ENCODE measurements at places on chromosomes 12 and 14. TPM values are rescaled to one million over a fixed set of nuclear protein-coding genes. Genes with fewer than 3 reads are reported as not detected.

GRCh38 chr12:63846238-63846967, 1.9 kb downstream of the SRGAP1 start:
- peaks cover 43% of the 10 kb centered on the region for H3K27me3 ChIP-seq
- no peak overlapping the region for H3K27ac ChIP-seq
- H3K4me3 ChIP-seq, result no peak overlapping the region
- no peaks in the 10 kb centered on the region for H3K36me3 ChIP-seq

DNA sequence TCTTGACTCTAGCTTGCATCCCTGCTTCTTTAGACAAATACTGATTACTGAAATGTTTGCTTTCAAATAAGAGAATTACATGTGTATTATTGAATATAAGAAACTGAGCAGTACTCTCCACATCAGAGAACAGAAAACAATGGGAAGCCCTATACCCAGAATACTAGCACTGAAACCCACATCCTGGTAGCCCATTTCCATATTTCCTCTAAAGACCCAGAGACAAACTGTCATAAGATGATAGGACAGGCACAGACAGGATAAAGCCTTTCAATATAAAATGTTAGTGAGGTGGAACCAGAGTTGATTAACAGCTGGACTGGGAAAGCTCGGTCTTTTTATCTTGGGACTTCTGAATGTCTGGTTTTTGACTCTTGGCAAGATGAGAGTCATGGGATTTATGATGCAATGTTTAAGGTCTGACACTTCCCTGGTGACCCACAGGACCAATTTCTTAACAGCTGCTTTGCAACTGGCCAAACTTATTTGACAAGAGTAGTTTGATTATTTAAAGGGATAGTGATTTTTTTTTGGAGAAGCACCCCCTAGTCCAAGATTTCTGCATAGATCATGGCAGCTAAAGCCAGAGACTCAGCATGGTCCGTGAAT, 166.9 kb upstream of the ATXN7L3B start:
- H3K4me1 ChIP-seq, result no peaks in the 10 kb centered on the region
- no peak overlapping the region for H3K4me3 ChIP-seq
- H3K27me3 ChIP-seq, result no peaks in the 10 kb centered on the region
- no peaks in the 10 kb centered on the region for H3K36me3 ChIP-seq
- DNase-seq, result no peak
- no peak overlapping the region for H3K27ac ChIP-seq

The RARG gene
- 26.0 TPM for total RNA-seq

The LMNTD1 gene
- total RNA-seq, result not detected

The IL22 gene
- 0.31 TPM for total RNA-seq

DNA sequence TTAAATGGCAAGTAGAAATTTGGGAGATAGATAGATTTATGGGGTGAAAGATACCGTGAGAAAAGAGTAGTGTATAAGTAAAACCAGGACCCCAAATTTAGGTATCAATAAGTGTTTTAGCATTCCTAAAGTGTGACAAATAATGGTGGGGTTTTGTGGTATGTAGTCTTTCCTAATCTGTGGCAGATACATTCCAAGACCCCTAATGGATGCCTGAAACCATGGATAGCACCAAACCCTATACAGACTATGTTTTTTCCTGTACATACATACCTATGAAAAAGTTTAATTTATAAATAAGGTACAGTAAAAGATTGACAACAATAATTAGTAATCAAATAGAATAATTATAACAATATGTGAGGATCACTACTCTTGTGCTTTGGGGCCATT, 14.4 kb upstream of the TCP11L2 start:
- H3K4me1 ChIP-seq, result peaks cover 24% of the 10 kb centered on the region
- no peaks in the 10 kb centered on the region for H3K36me3 ChIP-seq

GRCh38 chr14:93010522-93011140, 87.7 kb downstream of the CHGA start:
- no peak overlapping the region for H3K27ac ChIP-seq
- H3K36me3 ChIP-seq, result no peaks in the 10 kb centered on the region
- H3K4me3 ChIP-seq, result no peak overlapping the region
- DNase-seq, result no peak

DNA sequence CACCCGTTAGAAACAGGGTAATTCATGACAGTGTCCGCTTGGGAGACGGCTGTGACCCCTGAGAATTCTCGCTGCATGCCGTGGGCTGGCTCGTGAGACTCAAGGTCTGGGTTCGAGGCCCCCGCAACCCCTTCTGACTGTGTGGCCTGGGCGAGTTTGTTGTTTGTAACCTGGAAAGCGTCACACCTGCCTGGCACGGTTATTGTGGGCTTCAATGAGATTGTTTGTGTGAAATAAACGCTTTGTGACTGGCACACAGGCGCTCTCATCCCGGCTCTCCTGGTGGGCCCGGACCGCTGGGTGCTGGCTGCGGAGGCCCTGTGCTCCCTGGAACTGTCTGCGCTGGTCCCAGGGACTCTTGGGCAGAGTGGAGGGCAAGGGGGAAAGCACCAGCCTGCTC, 33.9 kb downstream of the MEG3 start:
- DNase-seq, result no peak
- peaks cover 6% of the 10 kb centered on the region for H3K27me3 ChIP-seq
- H3K27ac ChIP-seq, result no peak overlapping the region
- no peaks in the 10 kb centered on the region for H3K36me3 ChIP-seq
- H3K4me1 ChIP-seq, result no peaks in the 10 kb centered on the region

- H3K27me3 ChIP-seq, result no peaks in the 10 kb centered on the region
- peaks cover 1% of the 10 kb centered on the region for H3K4me1 ChIP-seq
- no peak for DNase-seq
- H3K4me3 ChIP-seq, result no peak overlapping the region
- no peak overlapping the region for H3K27ac ChIP-seq
Observed at GRCh38 chr12:11075642-11076041, 13.5 kb upstream of the TAS2R46 start.

DNA sequence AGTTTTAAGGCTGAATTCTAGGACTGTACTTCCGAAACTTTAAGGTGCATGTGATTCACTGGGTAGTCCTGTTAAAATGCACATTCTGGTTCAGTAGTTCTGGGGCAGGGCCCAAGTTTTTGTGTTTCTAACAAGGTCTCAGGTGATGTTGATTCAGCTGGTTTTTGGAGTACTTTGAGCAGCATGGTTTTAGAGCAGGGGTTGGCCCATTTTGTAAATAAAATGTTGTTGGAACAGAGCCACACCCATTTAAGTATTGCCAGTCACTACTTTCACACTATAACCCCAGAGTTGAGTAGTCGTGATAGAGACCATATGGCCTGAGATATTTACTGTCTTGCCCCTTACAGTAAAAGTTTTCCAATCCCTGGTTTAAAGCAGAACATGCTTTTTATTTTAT, 111.3 kb downstream of the SYNE2 start:
- no peaks in the 10 kb centered on the region for H3K4me1 ChIP-seq
- no peaks in the 10 kb centered on the region for H3K27me3 ChIP-seq
- no peak for DNase-seq
- no peak overlapping the region for H3K4me3 ChIP-seq

DNA sequence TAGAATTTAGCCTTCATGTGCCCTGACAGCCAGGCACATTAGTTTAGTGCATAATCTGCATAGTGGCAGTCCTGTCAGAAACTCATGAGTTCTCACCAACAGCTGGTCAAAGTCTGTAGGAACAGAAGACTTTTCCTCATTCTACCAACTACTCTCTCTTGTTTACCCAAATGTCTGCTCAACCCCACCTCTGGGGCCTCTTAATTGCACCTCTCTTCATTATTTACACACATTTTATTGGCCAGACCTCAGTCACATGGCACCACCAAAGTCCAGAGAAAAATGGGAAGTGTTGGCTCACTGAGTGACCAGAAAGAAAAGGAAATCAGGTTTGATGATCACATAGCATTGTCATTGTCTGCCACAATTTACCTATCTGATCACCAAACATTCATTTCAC, 114.6 kb upstream of the PLXNC1 start:
- H3K27me3 ChIP-seq, result no peaks in the 10 kb centered on the region
- H3K4me3 ChIP-seq, result no peak overlapping the region
- H3K4me1 ChIP-seq, result peaks cover 32% of the 10 kb centered on the region
- H3K27ac ChIP-seq, result no peak overlapping the region
- H3K36me3 ChIP-seq, result peaks cover 8% of the 10 kb centered on the region

The RNASE3 gene
- total RNA-seq, result not detected

- H3K27ac ChIP-seq, result no peak overlapping the region
- H3K4me1 ChIP-seq, result no peaks in the 10 kb centered on the region
- no peak overlapping the region for H3K4me3 ChIP-seq
- peaks cover 16% of the 10 kb centered on the region for H3K27me3 ChIP-seq
- H3K36me3 ChIP-seq, result no peaks in the 10 kb centered on the region
- no peak for DNase-seq
Observed at GRCh38 chr14:64303471-64303917, 9.3 kb upstream of the ESR2 start.

Data from activated naive CD8-positive, alpha-beta T cell treated with anti-CD3 and anti-CD28 coated beads for 36 hours (primary cell).